Stimulated activated CD8-positive, alpha-beta memory T cell treated with anti-CD3 and anti-CD28 coated beads, Interleukin-4, amount 100 ng/mL, for 24 hours (primary cell): ENCODE measurements at places on chromosomes 11 and 22.

- DNase-seq, result no peak
Observed at GRCh38 chr11:8260202-8260966, 3.3 kb downstream of the LMO1 start.

GRCh38 chr11:82738091-82738490 lies 4.4 kb upstream of the FAM181B start:
- no peak for DNase-seq

DNA sequence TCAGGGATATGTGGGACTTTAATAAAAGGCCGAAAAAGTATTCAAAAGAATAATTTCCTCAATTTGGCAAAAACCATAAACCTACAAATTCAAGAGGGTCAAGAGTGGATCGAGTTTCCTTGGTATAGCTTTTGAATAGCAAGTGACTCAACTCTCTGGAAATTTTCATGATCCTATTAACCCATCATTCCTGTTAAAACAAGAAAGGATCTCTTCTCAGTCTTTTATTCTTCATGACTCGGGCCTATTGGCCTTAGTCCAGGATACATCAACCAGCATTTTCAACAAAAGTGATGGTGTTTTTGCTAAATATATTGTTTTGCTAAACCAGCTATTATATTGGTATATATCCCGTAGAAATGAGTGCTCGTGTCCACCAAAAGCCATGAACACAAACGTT lies 110.3 kb downstream of the ATXN10 start:
- DNase-seq, result no peak

DNA sequence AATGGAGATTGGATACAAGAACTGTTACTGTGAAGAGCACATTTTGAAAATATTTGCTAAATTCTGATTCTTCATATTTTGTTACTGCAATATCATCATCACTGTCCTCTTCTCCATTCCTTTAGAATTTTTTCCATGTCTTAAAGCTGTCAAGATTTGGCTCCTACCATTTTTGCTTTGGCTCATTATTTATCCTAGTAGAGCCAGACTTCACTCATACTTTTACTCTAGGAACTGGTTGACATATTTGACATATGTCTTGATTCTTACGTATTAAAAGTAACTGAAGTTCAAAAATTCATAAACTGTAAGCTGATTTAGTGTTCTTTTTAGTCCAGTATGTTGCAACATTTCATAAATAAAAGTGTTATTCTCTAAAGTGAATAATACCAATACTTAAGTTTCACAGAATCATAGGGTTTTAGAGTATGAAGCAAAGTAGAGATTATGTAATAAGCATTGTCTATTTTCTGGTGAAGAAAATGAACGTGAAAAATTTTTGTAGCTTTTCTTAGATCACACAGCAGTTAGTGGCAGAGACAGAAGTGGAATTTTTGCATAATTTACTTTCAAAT lies 225.6 kb downstream of the TMEM135 start:
- DNase-seq, result no peak

- DNase-seq, result peak; percentile 62
Observed at GRCh38 chr11:61679893-61680621, at the start of gene DAGLA. DAGLA (plus strand) TSS chr11:61680391; CDS start chr11:61720156, 39,765 bp downstream.

DNA sequence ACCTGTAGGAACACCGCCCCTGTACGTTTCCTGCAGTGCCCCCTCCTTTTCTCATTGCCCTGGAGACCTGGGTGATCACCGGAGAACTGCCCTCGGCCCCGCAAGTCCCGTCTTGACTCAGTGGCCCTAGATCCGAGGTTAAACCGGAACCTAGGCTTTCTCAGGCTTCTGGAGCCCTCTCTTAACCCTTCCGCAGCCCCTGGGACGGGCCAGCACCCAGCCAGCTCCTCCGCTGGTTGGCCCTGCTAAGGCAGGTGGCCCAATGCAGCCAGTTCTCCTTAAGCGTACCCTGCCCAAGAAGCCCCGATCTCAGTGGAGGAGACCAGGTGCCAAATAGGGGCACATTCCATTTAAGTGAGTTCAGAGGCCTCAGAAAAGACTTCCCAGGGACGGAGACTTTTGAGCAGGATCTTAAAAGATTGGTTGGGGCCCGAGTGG lies 776 bp downstream of the NLRX1 start:
- DNase-seq, result peak; percentile 9

GRCh38 chr11:66339686-66340483 lies 3.7 kb upstream of the RIN1 start:
- no peak for DNase-seq

DNA sequence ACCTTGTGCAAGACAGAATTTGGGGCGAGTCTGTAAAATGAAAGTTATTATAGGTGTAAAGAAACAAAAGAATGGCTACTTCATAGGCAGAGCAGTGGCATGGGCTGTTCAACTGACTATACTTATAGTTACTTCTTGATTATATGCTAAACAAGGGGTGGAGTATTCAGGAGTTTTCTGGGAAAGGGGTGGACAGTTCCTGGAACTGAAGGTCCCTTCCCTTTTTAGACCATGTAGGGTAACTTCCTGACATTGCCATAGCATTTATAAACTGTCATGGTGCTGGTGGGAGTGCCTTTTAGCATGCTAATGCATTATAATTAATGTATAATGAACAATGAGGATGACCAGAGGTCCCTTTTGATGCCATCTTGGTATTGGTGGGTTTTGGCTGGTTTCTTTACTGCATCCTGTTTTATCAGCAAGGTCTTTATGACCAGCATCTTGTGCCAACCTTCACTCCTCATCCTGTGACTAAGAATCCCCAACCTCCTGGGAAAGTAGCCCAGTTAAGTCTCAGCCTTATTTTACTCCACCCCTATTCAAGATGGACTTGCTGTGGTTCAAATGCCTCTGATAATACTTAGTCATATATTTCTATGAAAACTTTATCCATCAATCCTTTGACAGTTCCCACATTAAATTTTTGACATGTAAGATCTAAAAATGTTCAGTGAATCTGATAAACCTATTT lies 118.6 kb downstream of the ARHGAP42 start:
- no peak for DNase-seq

DNA sequence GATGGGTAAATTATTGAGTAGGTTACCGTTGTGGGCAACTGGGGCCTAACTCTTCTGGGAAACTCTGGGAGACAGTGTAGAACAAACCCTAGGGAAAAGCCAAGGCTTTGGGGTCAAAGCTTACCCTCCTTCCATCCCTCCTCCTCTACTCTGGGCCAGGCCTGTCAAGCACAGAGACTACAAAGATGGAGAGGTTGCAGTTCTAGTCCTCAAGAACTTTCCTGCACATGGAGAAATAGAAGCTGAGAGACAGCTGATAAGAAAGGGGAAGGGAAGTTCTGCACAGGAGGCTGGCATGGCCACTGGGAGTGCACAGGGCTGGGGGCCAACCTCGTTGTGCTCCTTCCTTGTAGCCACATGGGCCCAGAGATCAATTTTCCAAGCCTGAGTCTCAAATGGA lies 67.2 kb upstream of the ALX4 start:
- no peak for DNase-seq

DNA sequence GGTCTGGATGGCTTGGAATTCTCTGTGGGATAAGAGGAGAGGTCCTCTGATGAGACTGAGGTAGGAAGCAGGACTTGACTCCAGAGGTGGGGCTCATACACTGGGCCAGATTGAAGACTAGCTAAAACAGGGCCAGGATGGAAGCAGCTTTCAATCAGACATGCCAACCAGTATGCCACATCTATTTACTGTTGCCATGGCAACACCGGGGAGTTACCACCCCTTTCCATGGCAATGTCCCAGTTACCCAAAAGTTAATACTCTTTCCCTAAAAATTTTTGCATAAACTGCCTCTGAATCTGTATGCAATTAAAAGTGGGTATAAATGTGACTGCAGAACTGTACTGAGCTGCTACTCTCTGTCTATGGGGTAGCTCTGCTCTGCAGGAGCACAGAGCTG lies 247.5 kb upstream of the ZBED5 start:
- DNase-seq, result no peak

GRCh38 chr11:131499199-131499598 lies 128.8 kb downstream of the NTM start:
- DNase-seq, result no peak

- no peak for DNase-seq
Observed at GRCh38 chr11:20474176-20474881, 86.8 kb downstream of the PRMT3 start.

GRCh38 chr11:126917531-126918204 lies 82.9 kb downstream of the KIRREL3 start:
- DNase-seq, result no peak

- DNase-seq, result peak; percentile 88
Observed at GRCh38 chr11:128422576-128423370, 164.6 kb downstream of the ETS1 start.

- no peak for DNase-seq
Observed at GRCh38 chr11:130369713-130370112, 55.0 kb upstream of the ZBTB44 start.

DNA sequence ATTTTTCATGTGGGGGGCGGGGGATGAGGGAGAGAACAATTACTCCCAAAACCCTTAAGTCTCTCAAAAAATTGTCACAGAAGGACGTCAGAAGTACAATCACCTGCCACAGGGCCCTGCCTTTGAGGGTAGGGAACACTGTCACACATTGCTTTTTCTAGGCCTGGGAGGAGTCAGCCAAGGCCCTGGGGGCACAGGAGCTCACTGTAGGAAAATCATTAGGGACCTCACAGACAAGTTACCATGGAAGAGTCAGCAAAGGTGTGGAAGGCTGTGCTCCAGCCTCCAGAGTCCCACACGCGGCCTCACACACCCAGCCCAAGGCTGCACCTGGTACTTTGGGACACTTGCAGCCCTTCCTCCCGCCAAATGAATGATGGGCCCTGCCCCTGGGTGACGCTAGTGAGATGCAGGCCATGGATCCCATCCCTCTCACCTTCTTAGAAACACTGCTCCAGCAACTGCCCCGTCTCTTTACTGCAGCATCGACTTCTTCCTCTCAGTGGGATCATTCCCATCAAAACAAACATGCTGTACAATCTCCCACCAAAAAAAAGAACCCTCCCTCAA lies 3.3 kb downstream of the PLEKHA7 start:
- DNase-seq, result no peak

DNA sequence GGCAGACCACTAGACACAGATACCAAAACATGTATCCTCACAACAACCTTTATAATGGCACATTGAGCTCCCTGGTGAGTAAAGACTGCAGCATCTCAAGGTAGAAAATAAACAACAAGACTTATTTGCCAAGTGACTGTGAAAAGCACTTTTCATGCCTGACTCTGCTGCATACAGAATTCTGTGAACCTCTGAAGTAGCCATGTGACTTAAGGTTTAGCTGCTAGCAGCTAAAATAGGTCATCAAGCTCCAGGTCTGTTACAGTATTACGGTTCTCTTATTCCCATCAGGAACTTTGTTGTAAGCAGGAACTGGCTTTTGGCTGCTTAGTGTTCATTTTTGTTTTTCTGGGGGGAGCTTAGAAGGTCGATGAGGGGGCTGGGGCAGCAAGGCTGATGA lies 139.4 kb downstream of the PAX6 start:
- DNase-seq, result no peak

- DNase-seq, result no peak
Observed at GRCh38 chr11:95465887-95466286, 234.9 kb upstream of the SESN3 start.

DNA sequence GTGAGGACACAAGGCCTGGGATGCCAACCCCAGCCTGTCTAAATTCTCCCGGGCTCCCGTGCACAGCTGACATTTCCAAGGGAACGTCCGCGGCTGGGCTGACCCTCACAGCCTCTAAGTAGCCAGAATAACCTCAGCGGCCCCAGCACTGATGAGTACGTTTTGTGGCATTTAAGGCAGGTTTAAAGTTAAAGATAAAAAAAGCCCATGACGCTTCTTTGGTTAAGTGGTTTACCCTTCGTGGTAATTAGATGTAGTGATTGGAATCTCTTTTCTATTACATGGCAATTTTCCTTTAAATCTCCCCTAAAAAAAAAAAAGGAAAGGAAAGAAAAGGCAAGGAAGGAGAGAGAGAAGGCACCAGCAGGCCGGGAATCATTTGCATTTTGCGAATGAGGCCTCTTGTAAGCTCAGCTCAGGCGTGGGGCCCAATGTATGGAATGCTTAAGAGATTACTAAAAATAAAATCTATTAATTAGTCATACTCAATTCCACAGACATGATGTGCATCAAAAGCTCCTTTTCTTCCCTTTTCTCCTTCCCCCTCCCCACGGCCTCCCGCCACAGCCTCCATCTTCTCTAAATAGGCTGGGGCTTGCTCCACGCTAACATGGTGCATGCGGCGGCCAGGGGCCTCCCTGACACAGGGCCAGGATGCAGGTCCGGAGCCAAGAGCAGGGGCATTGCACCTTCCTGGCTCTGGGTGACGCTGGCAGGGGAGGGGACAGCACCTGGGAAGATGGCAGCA lies 44.1 kb downstream of the MACROD1 start:
- no peak for DNase-seq

DNA sequence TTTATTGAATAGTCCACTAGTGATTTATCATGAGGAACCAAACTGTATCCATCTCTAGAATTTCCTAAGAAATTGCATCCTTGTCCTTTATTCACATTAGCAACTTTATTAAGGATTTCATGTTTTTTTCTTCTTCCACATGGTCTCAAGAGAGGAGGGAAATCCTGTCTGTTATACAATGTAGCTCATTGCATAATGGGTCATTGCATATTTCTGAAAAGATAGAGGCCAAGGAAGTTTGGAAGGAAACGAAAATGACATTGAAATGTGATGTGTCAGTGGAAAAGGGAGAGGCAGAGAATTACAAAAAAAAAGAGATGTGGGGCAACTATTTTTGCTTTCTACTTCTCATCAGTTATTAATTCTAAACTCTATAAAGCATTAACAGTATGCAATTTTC lies 353.1 kb downstream of the METTL15 start:
- no peak for DNase-seq

DNA sequence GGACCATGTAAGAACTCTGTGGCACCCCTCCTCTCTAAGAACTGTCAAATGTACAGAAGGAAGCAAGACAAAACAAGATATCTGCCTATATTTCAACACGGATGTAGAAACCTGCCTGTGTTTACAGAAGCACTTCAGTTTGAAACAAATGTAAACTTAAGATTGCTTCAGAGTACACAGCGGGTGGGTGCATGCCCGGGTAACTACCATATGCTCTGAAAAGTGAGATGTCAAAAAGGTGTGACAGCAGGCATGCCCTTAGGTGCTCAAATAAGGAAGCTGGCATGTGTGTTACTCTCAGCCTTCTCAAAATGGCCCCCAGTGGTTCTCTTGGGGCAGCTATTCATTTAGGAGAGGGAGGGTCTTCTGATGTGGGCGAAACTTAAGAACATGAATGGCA lies 5.2 kb downstream of the ACP2 start:
- no peak for DNase-seq
